ENCODE measurements at places on chromosomes 5 and 9. TPM values are rescaled to one million over a fixed set of nuclear protein-coding genes. Genes with fewer than 3 reads are reported as not detected.

IRX2 gene
- total RNA-seq = 19.2 TPM

FAM170A gene
- total RNA-seq = not detected

LPAR1 gene
- 79.3 TPM for total RNA-seq

LHX6 gene
- 4.8 TPM for total RNA-seq

CCNJL gene
- total RNA-seq = 3.6 TPM

SVEP1 gene
- total RNA-seq = 99.0 TPM

LOX gene
- 22.4 TPM for total RNA-seq

AIF1L gene
- 22.5 TPM for total RNA-seq

HSPB3 gene
- total RNA-seq = not detected

GRCh38 chr5:151772029-151772845, 483 bp downstream of the G3BP1 start:
- H3K27ac ChIP-seq = peak overlapping the region; percentile 97
- no peak for DNase-seq
- peak overlapping the region; percentile 92 for H3K4me3 ChIP-seq
- peaks cover 3% of the 10 kb centered on the region for H3K4me1 ChIP-seq
- no peaks in the 10 kb centered on the region for H3K36me3 ChIP-seq

DNA sequence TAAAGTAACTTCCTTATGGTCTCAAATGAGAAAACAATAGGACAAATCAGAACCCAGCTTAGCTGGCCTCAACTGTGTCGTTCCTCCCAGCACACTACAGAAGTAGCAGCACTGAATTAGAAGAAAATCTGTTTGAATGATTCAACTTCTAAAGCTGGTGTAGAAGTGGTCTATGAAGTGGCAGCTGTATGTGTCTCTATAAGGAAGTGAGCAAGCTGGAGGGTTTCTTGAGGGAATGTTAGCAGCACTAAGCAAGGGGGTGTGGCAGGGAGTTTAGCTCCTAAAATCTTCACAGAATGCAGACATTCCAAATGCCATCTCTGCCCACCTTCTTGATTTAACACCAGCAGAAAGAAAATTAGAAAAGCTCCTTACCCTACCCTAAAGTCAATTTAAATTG, 4.1 kb downstream of the KLF9 start:
- no peaks in the 10 kb centered on the region for H3K36me3 ChIP-seq
- H3K27ac ChIP-seq = peak overlapping the region; percentile 100
- no peak for DNase-seq
- H3K27me3 ChIP-seq = no peaks in the 10 kb centered on the region
- H3K4me1 ChIP-seq = no peaks in the 10 kb centered on the region
- H3K4me3 ChIP-seq = peak overlapping the region; percentile 98

- H3K27ac ChIP-seq = no peak overlapping the region
- DNase-seq = no peak
- no peak overlapping the region for H3K4me3 ChIP-seq
- no peaks in the 10 kb centered on the region for H3K27me3 ChIP-seq
- H3K4me1 ChIP-seq = no peaks in the 10 kb centered on the region
These were observed 94.3 kb downstream of the PRKACG start for GRCh38 chr9:68919661-68920060.

DNA sequence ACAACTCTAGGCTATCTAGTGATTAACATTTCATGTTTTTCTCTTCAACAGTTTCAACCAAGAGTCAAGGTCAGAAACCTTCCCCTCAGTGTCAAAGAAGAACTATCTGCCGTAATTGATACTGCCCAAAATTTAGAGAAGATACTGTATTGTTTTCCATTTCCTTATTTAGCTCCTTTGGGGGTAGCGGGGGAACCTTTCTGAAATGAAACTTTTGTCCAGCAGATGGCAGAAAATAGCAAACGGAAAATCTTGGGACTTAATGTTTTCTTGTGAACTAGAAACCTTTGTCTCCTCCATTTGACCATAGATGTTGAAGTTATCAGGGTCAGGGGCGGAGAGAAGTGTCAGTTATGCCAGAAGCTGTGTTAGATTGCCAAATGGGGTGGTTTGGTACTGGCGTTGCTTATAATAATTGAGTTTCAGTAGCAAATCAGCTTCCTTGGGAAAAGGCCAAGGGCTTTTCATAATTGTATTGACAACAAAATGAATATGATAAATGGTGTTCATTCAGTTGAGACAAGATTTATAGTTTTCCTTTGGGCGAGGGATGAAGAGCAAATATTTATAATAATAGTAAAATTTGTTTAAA, 101.7 kb upstream of the TLX3 start:
- no peaks in the 10 kb centered on the region for H3K27me3 ChIP-seq
- no peaks in the 10 kb centered on the region for H3K4me1 ChIP-seq
- H3K36me3 ChIP-seq = no peaks in the 10 kb centered on the region
- H3K4me3 ChIP-seq = no peak overlapping the region
- DNase-seq = no peak

GRCh38 chr9:37040508-37041127, 6.5 kb upstream of the PAX5 start:
- H3K27ac ChIP-seq = no peak overlapping the region
- H3K4me1 ChIP-seq = peaks cover 8% of the 10 kb centered on the region

- DNase-seq = no peak
- peak overlapping the region; percentile 51 for H3K27ac ChIP-seq
- H3K36me3 ChIP-seq = no peaks in the 10 kb centered on the region
- no peak overlapping the region for H3K4me3 ChIP-seq
- no peaks in the 10 kb centered on the region for H3K4me1 ChIP-seq
These were observed 9.1 kb downstream of the UBAC1 start for GRCh38 chr9:135951889-135952663.

DNA sequence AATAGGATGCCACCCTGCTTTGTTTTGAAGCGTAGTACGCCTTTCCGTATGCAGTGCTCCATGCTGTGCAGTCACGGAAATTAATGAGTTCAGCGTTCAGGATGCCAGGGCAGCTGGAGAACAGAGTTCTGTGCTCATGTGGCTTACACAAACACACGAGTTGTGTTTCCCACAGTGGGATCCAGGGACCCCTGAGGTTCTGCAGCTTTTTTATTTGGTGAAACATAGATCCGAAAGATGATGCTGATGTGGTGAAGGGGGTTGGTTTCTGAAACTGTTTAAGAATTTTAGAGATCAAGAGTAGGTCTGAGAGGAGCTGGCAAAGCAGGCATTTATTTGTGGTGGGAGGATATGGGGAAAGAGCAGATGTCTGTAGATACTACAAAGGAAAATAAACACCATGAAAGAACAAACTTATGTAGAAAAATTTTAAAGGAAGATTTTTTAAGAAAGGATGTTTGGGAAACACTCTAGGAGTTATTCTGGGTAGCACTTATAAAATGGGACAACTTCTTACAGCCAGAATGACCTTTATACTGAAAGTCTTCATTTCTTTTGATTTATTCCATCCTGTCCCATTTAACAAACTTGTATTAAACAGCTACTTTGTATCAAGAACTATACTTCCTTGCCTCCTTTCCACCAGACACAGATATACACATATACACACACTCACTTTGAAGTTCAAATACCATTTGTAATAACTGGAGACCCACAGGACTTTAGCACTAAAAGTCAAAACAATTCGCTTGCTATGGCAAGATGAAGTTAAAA, 52.7 kb downstream of the ITGA1 start:
- no peaks in the 10 kb centered on the region for H3K36me3 ChIP-seq
- H3K27ac ChIP-seq = no peak overlapping the region
- no peaks in the 10 kb centered on the region for H3K4me1 ChIP-seq
- no peaks in the 10 kb centered on the region for H3K27me3 ChIP-seq
- H3K4me3 ChIP-seq = no peak overlapping the region
- DNase-seq = no peak

DNA sequence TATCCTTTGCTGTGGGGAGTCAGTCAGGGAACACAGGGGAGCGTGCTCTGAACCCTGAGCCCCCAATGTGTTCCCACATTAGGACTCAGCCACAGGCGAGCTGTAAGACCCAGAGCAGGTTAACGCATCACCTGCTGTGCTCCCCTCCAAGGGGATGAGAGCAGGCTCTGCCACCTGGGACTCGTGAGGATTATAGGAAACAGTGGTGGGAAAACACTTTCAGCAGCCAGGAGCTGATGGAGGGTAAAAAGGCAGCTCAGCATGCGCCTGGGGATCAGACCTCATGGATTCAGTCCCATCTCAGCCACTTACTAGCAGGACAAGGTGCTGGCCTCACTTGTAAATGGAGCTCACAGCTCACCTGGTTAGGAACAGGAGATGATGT, 9.2 kb downstream of the JADE2 start:
- peak overlapping the region; percentile 75 for H3K27ac ChIP-seq
- H3K4me1 ChIP-seq = no peaks in the 10 kb centered on the region
- H3K27me3 ChIP-seq = no peaks in the 10 kb centered on the region
- no peak overlapping the region for H3K4me3 ChIP-seq
- DNase-seq = no peak
- peaks cover 13% of the 10 kb centered on the region for H3K36me3 ChIP-seq

DNA sequence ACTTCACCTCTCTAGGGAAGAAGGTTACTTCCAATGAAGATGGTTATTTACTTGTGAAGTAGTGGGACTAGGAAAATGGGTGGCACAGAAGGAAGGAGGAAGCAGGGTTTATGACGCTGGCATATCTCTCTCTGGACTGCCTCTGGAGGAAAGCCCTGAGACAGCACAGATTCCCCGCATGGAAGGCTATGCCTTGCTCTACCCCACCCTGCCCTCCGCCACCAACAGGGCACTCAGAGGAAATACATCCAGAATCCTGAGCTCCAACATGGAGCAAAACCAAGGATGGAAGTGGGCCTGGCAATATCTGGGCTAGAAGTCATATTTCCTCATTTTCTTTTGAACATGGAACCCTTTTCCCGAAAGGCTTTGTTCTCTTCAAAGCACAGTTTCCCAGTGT, 346.9 kb downstream of the ZSWIM6 start:
- no peaks in the 10 kb centered on the region for H3K4me1 ChIP-seq
- H3K36me3 ChIP-seq = no peaks in the 10 kb centered on the region
- no peaks in the 10 kb centered on the region for H3K27me3 ChIP-seq
- H3K27ac ChIP-seq = no peak overlapping the region
- no peak for DNase-seq

DNA sequence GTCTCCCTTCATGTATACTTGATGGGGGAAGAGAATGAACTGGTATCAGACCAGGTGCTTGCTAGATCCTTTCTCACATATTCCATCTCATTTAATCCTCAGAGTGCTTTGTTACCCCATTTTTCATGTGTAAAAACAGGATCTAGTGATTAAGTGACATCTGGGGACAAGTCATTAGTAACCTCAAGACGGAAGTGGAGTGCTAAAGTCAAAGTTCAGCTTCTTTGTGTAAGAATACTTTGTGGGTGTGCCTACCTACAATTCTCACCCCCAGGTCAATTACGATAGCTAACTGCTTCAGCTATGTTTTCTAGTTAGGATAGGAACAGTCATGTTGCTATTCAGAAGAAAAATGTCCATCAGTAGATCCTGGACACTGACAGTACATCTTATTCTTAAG, 3.1 kb upstream of the FAM120AOS start:
- DNase-seq = no peak
- H3K4me1 ChIP-seq = no peaks in the 10 kb centered on the region
- H3K36me3 ChIP-seq = no peaks in the 10 kb centered on the region
- H3K27me3 ChIP-seq = no peaks in the 10 kb centered on the region
- no peak overlapping the region for H3K4me3 ChIP-seq

- no peaks in the 10 kb centered on the region for H3K4me1 ChIP-seq
- H3K27ac ChIP-seq = peak overlapping the region; percentile 82
- H3K27me3 ChIP-seq = no peaks in the 10 kb centered on the region
- no peak overlapping the region for H3K4me3 ChIP-seq
- DNase-seq = no peak
These were observed 4.6 kb upstream of the CDC37L1 start for GRCh38 chr9:4674783-4675182.

- H3K4me3 ChIP-seq = no peak overlapping the region
- no peaks in the 10 kb centered on the region for H3K36me3 ChIP-seq
These were observed 325.0 kb upstream of the MSX2 start for GRCh38 chr5:174399411-174399810.

GRCh38 chr5:52895572-52896413, 93.4 kb upstream of the ITGA2 start:
- no peaks in the 10 kb centered on the region for H3K27me3 ChIP-seq
- H3K36me3 ChIP-seq = no peaks in the 10 kb centered on the region
- DNase-seq = no peak
- H3K27ac ChIP-seq = no peak overlapping the region
- no peak overlapping the region for H3K4me3 ChIP-seq

GRCh38 chr9:121232251-121232650, 30.6 kb upstream of the RAB14 start:
- no peak for DNase-seq
- no peaks in the 10 kb centered on the region for H3K36me3 ChIP-seq
- no peak overlapping the region for H3K4me3 ChIP-seq
- no peaks in the 10 kb centered on the region for H3K4me1 ChIP-seq

DNA sequence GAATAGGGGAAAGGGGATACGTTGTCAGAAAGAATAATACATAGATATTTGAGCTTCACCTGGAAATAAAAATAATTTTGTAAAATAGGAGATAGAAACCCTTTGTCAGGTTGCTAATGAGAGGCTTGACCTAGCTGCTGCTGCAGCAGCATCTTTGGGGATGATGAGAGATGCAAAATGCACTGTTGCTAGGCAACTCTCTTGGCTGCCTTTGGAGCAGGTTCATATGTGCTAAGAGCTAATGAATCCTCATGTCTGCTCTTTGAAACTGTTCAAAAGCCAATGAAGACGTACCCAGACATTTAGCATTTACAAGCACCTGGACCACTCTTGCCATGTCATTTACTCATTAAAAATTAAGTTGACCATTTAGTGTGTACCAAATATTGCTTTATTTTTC, 121.7 kb downstream of the FOCAD start:
- no peaks in the 10 kb centered on the region for H3K27me3 ChIP-seq
- no peaks in the 10 kb centered on the region for H3K4me1 ChIP-seq
- no peak overlapping the region for H3K27ac ChIP-seq
- H3K4me3 ChIP-seq = no peak overlapping the region

DNA sequence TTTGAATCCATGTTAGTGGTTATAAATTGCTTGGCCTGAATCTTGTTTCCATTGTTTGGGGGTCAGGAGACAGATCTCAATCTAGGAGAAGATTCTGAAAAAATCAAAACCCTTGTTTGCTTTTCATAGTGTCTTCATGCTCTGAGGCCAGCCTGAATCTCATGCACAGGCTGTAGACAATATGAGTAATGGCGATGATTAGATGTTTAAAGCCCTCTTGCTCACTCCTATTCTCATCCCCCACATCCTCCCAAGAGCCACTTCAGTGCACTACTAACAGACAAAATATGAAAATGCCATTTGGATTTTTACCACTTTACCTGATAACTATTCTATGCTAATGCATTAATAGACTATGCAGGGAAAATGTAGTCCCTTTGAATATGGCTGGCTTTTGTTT, 129.4 kb downstream of the NUDT12 start:
- no peaks in the 10 kb centered on the region for H3K4me1 ChIP-seq
- no peak for DNase-seq
- H3K36me3 ChIP-seq = no peaks in the 10 kb centered on the region
- no peaks in the 10 kb centered on the region for H3K27me3 ChIP-seq
- no peak overlapping the region for H3K4me3 ChIP-seq

GRCh38 chr9:89291741-89292140, 19.3 kb upstream of the CKS2 start:
- H3K27me3 ChIP-seq = no peaks in the 10 kb centered on the region
- H3K27ac ChIP-seq = no peak overlapping the region
- no peak for DNase-seq
- H3K4me3 ChIP-seq = no peak overlapping the region

GRCh38 chr9:135587658-135588057, 26.1 kb downstream of the PAEP start:
- no peaks in the 10 kb centered on the region for H3K27me3 ChIP-seq
- no peaks in the 10 kb centered on the region for H3K36me3 ChIP-seq
- H3K4me1 ChIP-seq = no peaks in the 10 kb centered on the region
- DNase-seq = no peak
- H3K4me3 ChIP-seq = no peak overlapping the region
